Neural progenitor cell (in vitro differentiated cells): ENCODE measurements at places on chromosomes 4 and X. TPM values are rescaled to one million over a fixed set of nuclear protein-coding genes. Genes with fewer than 3 reads are reported as not detected.
A peak's percentile ranks its signal among the peaks of the same experiment; 100 is the strongest.

Gene TMEM47
- total RNA-seq, result 85.2 and 106 TPM in 2 replicates

DNA sequence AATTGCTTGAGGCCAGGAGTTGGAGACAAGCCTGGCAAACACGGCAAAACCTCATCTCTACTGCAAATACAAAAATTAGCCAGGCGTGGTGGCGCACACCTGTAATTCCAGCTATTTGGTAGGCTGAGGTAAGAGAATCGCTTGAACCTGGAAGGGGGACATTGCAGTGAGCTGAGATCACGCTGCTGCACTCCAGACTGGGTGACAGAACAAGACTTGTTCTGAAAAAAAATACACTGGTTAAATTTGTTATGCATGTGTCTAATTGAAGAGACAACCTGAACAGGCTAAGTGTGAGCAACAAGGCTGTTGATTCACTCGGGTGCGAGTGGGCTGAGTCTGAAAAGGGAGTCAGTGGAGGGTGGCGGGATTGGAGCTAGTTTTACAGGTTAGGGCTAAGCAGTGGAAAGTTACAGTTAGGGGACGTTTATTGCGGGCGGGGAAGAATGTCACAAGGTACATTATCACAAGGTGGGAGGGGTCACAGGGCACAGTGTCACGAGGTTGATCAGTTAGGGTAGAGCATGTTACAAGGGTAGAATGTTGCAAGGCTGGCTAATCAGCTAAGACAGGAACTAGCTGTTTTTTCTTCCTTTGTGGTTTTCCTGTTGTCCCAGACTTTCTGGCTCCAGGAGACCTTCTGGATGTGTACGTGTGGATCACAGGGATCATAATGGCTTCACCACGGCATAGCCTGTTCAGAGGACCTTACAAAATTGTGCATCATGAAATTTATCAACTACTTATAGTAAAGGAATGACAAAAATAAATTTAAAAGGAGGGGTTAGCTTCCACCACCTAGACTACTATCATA, 115.8 kb downstream of the NAA11 start:
- DNase-seq, result no peak

DNA sequence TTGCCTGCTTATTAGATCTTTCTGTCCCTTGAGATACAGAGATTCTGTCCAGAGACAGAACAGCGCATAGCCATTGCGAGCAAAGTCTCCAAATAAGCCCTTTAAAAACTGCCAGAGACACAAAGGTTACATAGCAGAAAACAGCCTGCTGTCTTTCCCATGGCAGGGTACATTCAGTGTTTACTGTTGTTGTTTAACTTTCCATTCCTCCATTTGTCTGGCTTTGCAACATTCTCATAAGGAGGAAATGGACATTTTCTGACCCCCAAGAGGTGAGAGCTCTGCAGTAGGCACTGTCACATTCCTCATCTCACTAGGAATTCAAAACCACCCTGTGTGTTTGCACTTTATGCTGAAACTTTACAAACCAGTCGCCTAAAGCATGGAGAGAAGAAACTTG, 48.3 kb downstream of the PDE5A start:
- no peak for DNase-seq

- no peak for DNase-seq
These were observed 21.4 kb upstream of the PGRMC2 start for GRCh38 chr4:128308986-128309385.

- DNase-seq, result peak; percentile 14
These were observed 376.4 kb downstream of the KCTD8 start for GRCh38 chr4:44071959-44072955.

- DNase-seq, result no peak
These were observed 107.2 kb downstream of the TAB3 start for GRCh38 chrX:30781711-30782444.

Gene GCNA
- 0.62 and 0.97 TPM in 2 replicates for total RNA-seq

Gene CXCL11
- not detected in 2 replicates for total RNA-seq

DNA sequence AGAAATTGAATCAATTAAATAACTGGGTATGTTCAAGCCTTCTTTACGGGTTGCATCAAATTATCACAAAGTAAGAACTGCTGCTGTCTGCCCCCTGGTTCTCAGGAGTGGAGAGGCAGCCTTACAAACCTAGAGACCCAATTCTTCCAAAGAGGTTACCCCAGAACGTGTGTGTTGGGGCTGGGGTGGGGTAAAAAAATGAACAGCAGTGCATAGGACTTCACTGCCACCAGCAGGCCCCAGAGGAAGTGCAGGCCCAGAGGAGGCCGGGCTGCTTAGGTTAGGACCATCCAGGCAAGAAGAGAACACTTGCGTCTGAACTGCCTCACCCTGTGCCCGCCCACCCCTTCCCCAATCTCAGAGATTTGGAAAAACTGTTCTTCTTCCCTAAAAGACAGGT, 1.5 kb upstream of the NWD2 start:
- peak; percentile 49 for DNase-seq

- DNase-seq, result no peak
These were observed 19.9 kb downstream of the IQSEC2 start for GRCh38 chrX:53261355-53261972.

- peak; percentile 47 for DNase-seq
These were observed 727.7 kb downstream of the DMD start for GRCh38 chrX:32483534-32484136.

- DNase-seq, result no peak
These were observed 195.7 kb upstream of the CASK start for GRCh38 chrX:42119076-42119475.

GRCh38 chr4:140234697-140235060, 80.7 kb upstream of the MAML3 start:
- no peak for DNase-seq

DNA sequence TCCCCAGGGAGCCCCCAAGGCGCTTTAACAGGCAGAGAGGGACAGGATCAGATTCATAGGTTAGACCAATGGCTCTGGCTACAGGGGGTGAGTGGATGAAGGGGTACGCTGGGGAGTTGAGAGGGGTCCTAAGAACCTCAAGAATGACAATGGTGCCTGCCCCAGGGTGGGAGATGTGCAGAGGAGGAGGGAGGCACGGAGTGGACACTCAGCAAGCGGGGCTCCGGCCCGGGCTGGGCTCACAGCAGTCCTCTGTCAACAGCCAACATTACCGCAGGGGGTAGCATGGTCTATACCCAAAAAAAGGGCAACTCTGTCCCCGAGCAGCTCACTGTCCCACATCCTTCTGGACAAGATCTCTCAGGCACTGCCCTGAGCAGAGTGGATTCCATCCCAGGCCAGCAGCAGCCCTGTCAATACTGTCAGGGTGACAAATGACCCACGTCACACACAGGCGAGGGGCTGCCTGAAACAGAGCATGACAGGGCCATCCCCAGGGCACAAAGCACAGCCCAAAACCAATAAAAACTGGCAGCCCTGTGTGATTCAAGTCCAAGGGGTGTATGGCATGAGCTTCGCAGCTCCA, 47.7 kb upstream of the PPP2R2C start:
- no peak for DNase-seq

DNA sequence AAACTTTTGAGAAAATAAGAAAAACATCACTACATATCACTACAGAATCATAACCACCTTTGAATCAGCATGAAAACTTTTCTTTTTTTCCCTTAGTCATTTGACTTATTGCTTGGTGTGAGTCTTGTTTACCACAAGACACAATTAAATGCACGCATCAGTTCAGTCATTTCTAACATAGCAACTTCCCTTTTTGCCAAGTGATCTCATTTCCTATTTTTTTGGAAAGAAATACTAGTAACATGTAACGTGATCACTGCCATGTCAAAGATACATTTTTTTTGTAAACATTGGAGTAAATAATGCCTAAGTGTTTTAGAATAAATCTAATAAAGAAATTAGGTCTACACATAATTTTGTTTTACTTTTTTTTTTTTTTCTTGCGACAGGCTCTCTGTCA, 5.1 kb upstream of the CXCL8 start:
- DNase-seq, result no peak

- DNase-seq, result no peak
These were observed 62.5 kb downstream of the PAQR3 start for GRCh38 chr4:78876568-78877320.

Gene ASMT
- total RNA-seq, result 0.28 TPM in 1 of 2 replicates, not detected in the other

Gene SPANXA2
- total RNA-seq, result not detected in 2 replicates

Gene H2AZ1
- 1,004 and 1,067 TPM in 2 replicates for total RNA-seq

- no peak for DNase-seq
These were observed 4.7 kb upstream of the KLF3 start for GRCh38 chr4:38659346-38659745.

DNA sequence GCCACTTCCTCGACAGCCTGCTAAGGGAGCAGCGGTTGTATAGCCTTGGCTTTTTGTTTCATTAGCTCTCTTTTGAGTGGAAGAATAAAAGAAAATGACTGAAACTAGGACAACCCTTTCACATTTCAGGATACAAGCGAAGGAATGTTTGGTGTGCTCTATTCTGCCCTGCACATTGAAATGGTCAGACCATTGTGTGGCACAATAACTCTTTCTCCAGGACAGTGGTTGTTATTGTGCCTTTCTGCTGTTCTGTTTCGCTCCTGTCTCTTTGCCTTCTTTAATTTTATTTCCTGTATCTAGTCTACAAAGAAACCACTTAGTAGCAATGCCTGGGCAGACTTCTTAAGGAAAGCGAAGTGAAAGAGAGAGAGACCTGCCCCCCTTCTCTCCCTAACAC, 473.7 kb downstream of the GBA3 start:
- no peak for DNase-seq
